ENCODE measurements at places on chromosomes 16 and 17.

DNA sequence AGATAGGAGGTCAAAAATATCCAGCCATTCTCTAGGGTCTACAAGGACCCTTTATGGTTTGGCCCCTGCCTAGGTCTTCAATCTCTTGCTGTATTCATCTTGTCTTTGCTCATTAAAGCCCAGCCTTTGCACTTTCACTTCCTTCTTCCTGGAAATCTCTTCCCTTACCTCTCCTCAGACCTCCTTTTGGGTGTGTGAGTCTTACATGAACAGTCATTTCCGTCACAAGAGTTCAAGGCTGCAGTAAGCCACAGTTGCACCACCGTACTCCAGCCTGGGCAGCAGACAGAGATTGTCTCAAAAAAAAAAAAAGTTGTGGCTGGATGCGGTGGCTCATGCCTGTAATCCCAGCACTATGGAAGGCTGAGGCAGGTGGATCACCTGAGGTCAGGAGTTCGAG lies 6.0 kb upstream of the ATP1B2 start:
- DNase-seq, result no peak

- no peak for DNase-seq
Observed at GRCh38 chr17:28125526-28126378, 83.3 kb downstream of the NLK start.

GRCh38 chr17:73647301-73647695 lies 3.1 kb upstream of the SDK2 start:
- DNase-seq, result no peak

DNA sequence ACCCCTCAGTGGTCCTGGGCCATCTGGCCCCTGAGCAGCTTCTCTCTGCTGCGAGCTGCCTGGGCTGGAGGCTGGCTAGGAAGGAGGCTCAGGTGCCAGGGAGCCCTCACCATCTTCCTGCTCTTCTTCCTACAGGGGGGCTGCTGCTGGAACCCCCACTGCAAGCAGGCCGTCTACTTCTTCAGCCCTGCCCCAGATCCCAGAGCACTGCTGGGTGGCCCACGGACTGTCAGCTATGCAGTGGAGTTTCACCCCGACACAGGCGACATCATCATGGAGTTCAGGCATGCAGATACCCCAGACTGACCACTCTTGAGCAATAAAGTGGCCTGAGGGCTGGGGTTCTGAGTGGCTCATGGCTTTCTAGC lies 46.1 kb downstream of the PRMT7 start:
- DNase-seq, result no peak

DNA sequence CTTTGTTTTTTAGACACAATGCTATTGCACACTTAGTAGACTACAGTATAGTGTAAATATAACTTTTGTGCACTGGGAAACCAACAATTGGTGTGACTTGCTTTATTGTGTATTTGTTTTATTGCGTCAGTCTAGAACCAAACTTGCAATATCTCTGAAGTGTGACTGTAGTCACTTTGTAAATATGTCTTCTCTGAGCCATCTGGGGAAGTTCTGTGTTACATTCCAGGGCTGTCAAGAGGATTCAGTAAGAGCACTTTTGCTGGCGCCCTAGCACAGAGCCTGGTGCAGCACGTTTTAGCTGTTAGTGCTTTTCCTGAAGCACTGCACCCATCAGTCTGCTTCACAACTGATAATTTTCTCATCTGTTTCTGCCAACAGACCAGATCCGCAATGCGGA lies 73.2 kb downstream of the NT5M start:
- no peak for DNase-seq

DNA sequence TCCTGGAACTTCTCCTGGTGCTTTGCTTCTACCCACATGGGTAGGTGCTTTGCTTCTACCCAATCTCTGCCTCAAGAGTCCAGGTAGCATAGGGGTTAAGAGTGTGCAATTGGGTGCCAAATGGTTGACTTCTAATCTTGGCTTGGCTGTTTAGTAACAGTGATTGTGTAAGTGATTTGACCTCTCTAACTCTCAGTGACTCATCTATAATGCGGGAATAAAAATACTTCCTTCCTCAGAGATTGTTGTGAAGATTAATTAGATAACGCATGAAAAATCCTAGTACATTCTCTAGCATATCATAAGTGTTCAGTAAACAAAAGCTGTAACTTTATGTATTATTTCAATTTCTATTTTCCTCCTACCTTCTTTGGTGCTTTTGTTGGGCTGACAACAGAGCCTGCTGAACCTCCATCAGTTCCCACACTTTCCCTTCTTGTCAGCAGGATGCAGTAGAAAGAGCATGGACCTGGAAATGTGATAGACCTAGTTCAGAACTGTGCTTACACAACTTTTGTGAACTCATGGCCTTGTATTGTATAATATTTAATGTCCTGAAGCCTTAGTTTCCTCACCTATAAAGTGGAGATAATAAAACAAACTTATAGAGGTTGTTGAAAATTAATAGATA lies 72.9 kb upstream of the SMIM36 start:
- DNase-seq, result no peak

All from C1 segment of cervical spinal cord (tissue), 14 donors.